Esophagus squamous epithelium (tissue), 5 donors: ENCODE measurements at places on chromosomes 5 and 9.

DNA sequence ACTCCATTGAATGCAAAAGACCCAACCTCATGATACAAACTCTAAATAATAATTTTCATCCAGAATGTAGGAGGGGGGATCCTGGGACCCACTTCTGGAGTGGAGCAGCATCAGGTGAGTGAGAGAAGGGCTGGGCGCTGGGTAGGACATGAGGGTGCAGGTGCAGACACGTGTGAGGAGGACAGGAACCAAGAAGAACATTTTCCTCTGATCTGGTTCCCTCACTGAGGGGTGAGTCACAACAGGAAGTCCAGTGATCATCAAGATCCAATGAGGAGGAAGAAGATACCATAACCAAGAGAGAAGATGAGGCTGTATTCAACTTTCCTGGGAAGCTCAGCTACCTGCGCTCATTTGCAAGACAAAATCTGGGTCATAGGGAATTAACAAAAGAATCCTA is 57.4 kb downstream of the SFXN1 start:
- DNase-seq = no peak

DNA sequence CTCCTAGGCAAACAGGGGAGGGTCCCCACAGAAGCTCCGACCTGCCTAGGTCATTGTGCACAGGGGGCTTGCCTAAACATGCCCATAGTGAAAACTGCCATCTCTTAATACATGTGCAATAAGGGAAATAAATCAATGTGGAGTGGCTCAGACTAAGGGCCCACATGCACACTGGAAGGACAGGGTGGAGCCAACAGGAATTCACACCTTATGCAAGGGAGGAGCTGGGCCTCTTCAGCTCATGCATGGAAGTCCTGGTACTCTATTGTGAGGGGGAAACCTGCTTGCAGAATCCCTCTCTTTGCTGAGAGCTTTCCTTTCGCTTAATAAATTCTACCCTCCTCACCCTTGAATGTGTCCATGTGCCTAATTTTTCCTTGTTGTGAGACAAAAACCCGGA is 815.8 kb downstream of the EFNA5 start:
- no peak for DNase-seq

DNA sequence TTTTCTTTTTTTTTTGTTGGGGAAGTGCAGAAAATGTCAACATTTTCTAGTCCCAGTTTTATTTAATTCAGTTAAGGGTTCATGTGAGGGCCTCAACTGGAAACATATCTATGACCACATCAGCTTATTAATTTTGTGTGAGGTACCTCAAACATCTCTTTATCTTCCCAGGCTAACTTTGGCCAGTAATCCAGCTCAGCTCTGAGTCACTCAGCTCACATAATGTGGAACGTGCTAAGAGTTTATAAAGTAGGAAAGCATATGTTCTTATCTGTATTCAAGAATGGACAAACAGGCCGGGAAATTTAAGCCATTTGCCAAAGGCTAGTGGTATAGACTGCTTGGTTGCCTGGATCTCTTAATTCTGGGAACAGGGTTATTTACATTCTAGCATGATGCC is 118.4 kb downstream of the INSYN2B start:
- DNase-seq = no peak

GRCh38 chr5:1908931-1909330 is 26.2 kb upstream of the IRX4 start:
- DNase-seq = no peak

DNA sequence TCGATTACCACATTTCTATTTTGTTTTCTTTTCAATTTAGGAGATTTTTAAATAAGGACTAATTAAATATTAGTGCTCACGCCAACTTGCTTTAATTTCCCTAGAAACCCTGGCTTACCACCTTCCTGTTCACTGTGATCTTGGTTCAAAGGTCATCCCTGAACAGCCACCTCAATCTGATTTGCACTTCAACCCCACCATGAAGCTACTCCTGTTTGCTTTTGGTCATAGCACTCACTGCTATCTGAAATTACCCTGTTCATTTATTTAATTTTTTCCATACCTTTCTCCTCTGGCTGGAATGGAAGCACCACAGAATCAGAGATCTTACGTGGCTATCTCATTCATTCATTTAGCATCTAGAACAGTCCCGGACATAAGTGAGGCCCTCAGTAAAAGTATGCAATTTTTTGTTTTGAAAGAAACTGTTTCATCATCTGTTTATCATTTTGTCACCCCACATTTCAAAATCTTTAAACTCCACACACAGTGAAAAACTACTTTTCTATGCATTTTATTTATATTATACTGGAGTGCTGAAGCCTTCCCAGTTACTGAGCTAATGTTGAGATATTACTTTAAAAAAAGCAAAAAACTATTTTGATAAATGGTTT is 17.2 kb upstream of the ADAMTSL1 start:
- DNase-seq = no peak

GRCh38 chr5:179467441-179467840 is 82.9 kb upstream of the RUFY1 start:
- no peak for DNase-seq

DNA sequence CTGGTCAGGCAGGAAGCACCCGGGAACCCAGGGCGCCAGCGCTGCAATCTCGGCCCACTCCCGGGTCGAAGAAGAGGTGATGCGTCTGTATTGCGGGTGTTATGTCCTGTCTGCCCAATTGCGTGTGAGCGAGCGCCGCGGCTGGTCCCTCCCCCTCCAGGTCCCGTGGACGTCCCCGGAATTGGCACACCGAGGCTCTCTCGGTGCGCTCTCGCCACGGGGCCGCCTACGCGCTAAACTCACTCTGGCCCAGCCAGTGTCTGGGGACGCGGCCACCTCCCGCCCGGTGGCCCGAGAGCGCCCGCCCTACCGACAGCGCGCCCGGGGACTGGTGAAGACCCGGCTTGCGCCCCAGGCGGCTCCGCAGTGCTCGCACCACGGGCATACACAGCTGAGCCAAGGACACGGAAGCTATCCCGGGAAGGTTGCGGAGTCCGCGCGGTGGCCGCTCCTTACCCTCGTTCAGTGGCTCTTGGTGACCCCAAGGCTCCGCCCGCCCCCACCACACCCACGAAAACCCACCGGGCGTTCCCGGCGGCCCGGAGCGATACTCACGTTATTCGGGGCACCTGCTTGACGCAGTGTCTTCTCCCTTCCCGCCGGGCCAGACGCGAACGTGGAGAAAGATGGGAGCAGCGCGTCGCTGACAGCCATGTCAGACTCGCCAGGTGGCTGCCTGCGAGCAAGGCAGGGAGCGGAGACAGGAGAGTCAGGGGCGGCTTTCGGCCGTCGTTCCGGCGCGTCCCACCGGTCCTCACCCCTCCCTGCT is 1.0 kb downstream of the KLF4 start:
- no peak for DNase-seq
